Activated gamma-delta T cell treated with Interleukin-2 at 50 U/mL for 16 hours (primary cell): ENCODE measurements at places on chromosomes 11 and 22.
A peak's percentile ranks its signal among the peaks of the same experiment; 100 is the strongest.

DNA sequence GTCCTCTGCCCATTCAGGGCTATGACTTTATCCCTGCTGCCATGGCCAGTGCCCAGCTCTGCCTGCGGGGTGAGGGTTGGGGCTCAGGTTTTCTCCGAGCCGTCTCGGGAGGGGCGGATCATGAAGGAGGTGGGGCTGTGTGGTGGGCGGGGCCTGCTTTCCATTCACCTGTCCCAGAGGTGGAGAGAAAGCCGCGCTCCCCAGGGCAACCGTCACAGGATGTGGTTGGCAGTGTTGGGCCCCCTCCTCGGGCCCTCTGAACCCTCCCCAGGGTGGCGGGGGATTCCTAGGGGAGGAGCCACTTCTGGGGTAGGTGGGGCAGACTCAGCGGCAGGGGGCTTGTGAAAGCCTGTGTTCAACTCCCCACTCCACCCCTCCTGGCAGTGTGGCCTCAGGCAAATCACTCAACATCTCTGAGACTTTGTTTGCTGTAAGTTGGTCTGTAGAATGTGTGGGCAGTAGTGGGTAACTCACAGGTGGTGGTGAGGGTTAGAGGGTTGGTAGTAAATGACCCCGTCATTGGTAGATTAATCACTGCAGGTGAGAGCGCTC is 50.3 kb downstream of the CD6 start:
- DNase-seq: peak; percentile 81

GRCh38 chr11:118002541-118003423 is 16.6 kb downstream of the IL10RA start:
- peak; percentile 42 for DNase-seq

GRCh38 chr22:36990457-36990856 is 28.8 kb downstream of the TST start:
- no peak for DNase-seq

DNA sequence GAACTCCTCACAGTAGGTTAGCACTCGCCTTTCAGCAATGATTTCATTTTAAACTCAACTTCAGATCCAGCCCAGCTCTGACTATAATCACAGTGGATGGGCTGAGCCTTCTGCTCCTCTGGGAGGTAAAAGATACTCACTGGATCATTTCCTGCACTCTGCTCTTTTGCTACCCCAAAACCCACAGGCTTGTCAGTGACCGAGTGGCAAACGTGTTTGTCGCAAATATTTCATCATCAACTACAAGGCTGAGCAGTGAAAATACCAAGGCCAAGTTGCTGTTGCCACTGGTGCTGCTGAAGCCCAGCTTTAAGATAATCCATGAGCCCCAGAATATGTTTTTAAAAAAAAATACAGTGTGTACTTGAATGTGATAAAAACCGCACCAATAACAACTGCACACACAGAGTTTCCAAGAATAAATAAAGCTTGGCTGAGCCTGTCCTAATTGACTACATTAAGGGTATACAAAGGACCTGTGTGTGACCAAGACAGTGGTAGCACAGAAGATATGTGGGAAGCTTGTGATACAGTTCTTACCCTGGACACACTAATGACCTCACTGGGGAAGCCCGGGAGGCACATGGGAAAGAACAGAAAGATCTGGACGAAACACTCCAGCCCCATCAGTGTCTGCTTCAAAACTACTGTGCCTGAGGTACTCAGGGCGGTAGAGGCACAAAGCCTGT is 41.3 kb downstream of the ABTB2 start:
- no peak for DNase-seq

DNA sequence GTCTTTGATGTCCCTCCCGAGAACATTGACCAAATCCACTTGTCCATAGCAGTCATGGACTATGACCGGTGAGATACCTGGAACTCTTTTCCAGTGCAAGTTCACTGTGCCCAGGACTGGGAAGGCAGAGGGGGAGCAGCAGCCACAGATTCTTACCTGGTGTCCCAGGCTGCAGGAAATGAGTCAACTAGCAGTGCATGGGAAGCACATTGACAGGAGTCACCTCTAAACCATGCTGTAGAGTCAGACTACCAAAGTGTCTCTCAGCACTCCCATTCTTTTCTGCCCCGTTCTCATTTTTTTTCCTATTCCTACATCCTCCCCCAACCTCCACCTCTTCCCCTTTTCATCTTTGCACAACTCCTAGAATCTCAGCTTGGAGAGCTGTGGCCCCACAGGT is 67.2 kb upstream of the OLFML1 start:
- no peak for DNase-seq

GRCh38 chr11:1511937-1512496 is 25.4 kb upstream of the MOB2 start:
- DNase-seq: no peak

- DNase-seq: no peak
Observed at GRCh38 chr11:65954771-65955170, 6.8 kb upstream of the SART1 start.

DNA sequence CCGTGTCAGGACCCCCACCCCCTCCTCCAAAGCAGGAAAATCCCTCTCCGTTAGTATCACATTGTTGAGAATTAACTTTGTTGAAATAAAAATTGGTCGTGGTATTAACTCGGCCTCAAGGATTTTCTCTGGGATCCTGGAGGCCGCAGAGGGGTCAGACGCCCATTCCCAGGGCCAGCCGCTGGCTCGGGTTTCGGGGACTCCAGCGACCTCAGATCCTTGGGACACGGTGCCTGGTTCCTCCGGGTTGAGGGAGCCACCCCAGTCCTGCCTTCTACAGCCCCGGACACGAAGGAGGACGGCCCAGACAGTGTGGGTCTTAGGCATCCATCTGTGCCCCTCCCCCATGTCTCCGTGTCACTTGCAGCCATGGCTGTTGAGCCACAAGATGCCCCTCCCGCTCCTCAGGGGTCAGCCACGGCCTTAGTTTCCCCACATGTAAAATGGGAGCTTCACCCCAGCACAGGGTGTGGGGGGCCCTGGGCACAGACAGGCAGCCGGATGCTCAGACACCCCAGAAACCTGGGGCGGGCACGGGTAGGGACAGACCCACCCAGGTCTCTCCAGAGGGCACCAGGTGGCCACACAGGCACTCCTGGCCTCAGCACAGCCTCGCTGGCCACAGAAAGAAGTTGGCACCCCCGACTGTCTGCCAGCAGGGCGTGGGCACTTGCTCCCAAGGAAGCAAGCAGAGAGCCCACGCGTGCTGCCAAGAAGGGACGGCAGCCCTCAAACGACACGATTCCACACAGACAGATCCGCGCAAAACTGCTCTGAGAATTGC is 15.5 kb downstream of the GP1BB start:
- no peak for DNase-seq

DNA sequence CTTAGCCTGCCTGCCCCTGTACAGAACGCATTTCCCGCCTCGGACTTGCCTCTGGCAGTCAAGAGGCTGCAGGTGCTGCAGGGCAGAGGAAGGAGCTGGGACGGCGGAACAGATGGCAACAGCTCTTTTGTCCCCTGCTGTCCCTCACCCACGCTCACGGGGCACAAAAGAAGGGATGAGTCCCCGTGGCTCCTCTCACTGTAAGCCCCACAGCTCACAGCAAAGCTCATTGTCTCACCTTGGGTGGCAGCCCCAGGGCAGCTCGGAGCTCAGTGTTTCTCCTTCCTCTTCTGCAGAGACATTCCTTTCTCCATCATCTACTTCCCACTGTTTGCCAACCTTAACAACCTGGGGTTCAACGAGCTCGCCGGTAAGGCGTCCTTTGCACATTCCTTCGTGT is 24.3 kb downstream of the SLC25A18 start:
- DNase-seq: no peak

DNA sequence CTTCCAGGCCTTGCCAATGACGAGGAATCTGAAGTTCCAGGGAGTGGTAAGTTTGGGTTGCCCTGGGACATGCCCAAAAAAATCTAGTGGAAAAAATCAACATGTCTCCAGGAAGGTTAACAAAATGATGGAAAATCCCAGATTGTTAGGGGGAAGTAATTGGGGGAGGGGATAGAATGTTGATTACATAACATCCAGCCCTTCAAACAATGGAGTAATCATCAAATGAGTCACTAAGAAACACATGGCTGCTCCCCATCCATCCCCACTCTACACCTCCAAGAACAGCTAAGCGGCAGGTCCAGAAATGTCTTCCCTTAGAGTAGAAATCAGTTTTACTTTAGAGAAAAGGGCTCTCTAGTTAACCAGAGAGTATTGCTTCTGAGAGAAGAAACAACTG is 94.9 kb downstream of the ETS1 start:
- no peak for DNase-seq

GRCh38 chr22:20738394-20739089 is 35.4 kb upstream of the SERPIND1 start:
- DNase-seq: no peak

DNA sequence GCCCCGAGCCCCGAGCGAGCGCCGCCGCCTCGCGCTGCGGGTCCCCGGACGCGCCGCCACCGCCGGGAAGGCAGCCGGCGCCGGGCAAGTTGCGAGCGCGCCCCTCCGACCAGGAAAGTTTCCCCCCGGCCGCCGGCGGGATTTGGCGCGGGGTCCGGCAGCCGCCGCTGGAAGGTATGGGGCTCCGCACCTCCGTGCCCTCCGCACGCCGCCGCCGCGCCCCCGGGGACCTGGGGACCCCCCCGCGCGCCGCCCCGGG is 281 bp downstream of the TSPAN18 start:
- no peak for DNase-seq

- DNase-seq: no peak
Observed at GRCh38 chr11:32826113-32826512, 3.6 kb upstream of the PRRG4 start.

- DNase-seq: no peak
Observed at GRCh38 chr11:102521121-102521520, 9.4 kb downstream of the MMP7 start.

DNA sequence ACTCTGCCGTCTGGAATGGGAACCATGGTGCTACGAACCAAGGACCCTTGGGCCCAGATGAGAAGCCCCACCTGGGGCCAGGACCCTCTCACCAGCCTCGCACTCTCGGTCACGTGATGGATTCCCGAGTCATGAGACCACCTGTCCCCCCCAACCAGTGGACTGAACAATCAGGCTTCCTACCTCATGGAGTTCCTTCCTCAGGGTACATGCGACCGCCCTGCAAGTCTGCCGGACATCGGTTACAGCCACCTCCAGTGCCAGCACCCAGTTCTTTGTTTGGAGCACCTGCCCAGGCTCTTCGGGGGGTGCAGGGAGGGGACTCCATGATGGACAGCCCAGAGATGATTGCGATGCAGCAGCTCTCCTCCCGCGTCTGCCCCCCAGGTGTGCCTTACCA is 20.8 kb upstream of the SLC25A18 start:
- DNase-seq: no peak

- DNase-seq: no peak
Observed at GRCh38 chr11:116310226-116310625, 462.6 kb downstream of the BUD13 start.

GRCh38 chr11:70000228-70000627 is 77.9 kb upstream of the ANO1 start:
- DNase-seq: no peak

DNA sequence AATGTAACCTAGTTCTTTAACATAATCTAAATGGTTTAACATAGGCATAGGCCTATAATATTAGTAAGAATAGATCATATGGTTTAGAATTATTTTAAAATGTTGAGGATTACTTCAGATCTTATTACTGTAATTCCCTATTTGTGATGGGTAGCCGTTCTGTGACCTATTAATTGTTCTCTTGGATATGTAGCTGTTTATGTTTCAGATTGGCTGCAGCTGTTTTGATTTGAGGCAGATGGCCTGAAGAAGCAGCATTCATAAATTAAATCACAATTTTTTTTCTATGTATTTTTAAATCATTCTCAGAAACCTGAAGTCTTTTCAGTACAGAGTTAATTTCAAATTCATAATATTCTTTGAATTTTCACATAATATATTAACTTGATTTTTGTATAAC is 104.5 kb downstream of the PDE3B start:
- no peak for DNase-seq

DNA sequence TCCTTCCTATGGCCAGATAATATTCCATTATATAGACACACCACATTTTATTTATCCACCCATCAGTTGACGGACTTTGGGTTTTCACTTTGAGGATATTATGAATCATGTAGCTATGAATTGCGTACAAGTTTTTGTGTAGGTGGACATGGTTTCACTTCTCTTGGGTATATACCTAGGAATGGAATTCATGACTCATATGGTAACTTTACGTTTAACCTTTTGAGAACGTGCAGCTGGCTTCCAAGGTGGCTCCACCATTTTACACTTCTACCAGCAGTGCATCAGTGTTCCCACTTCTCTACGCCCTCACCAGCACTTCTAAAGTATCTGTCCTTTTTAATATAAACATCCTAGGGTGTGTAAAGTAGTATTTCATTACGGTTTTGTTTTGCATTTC is 112.0 kb downstream of the PLEKHA7 start:
- DNase-seq: no peak

DNA sequence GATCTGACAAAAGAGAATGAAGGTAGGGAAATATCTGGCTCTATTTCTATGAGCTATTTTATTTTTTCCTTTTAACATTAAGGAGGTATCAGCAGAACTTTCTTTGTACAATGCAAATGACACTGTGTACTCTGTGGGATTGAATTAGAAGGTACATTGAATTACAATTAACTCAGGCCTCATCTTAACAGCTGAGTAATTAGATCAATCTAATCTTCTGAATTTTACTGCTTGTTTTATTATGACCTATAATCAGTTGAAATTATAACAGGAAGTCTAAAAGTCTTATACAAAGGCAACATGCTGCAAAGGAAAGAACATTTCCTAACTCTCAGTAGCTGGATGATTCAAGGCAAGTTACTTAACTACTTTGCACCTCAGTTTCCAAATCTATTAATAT is 69.8 kb downstream of the RELT start:
- no peak for DNase-seq

- no peak for DNase-seq
Observed at GRCh38 chr11:33879375-33879774, 12.5 kb downstream of the LMO2 start.

- no peak for DNase-seq
Observed at GRCh38 chr11:123196060-123196714, 1.1 kb upstream of the CLMP start.

GRCh38 chr22:33400891-33401290 is 342.7 kb upstream of the SYN3 start:
- DNase-seq: no peak

DNA sequence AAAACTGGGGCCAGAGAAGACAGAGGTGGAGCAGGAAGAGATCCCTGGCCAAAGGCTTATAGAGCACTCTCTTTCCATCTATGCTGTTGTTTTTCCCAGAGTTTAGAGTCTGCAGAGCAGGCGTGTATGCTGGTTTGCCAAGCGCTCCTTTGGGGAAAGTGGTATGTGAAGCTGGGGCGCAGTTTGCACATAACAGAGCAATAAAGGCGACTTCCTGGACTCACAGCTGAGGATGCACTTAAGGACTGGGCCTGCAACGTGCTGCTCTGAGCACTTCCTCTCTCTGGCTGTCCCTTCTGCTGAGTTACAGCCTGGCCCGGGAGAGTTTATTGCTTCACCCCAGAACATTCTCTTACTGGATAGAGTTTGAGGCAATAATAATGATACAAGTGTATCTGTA is 41.7 kb downstream of the THAP12 start:
- no peak for DNase-seq

GRCh38 chr11:4543561-4543960 is 1.4 kb upstream of the OR52M1 start:
- DNase-seq: no peak
